ENCODE measurements at places on chromosomes 2 and 18.

- no peak for DNase-seq
Measured at GRCh38 chr18:48922801-48923730, 27.7 kb downstream of the SMAD7 start.

DNA sequence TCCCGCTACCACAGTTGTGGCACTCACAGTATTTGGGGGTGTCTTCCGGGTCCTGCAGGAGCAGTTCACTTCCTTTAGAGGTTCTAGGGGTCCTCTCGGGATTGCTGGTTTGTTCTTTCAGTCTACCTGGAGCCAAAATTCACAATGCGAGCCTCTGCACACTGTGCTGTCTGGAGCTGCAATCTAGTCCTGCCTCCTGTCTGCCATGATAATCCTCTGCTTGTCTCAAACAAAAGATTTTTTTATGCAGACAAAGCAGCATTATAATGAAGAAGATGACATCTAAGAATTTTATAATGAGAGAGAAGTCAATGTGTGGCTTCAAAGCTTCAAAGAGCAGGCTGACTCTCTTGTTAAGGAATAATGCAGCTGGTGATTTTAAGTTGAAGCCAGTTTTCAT is 975.1 kb upstream of the GYPC start:
- no peak for DNase-seq

DNA sequence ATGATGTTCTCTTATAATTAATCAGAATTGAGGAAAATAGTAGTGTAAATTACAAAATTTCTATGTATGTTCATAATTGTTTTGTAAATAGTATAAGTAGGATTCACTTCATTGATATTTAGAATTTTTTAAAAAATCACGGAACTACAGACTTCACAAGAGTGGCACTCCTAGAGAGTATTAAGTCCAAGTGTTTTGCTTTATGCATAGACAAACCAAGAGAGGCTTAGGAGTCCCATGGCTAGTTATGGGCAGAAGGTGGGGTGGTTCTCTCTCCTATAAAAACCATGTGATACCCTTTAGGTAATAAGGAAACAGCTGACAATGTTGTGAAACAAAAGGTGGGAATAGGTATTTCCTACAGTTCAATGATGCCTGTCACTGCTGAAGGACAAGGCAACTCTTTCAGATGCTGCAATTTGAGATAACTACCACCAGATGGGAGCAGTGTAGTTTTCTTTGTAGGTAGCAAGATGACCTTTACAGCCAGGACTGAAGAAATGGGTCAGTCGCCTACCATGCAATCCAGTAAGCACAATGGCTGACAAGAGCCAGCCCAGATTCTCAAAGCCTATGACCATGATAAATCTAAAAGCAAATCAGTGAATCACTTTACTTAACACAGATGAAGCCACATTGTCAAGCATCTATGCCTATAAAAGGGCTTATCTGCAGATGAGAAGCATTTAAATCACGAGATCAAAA is 83.9 kb downstream of the AAK1 start:
- DNase-seq = no peak

- DNase-seq = peak; percentile 27
Measured at GRCh38 chr18:9614401-9615279, at the start of gene PPP4R1. TSS of gene PPP4R1 (minus strand) at chr18:9614559. CDS start at chr18:9614484, 75 bp downstream.

DNA sequence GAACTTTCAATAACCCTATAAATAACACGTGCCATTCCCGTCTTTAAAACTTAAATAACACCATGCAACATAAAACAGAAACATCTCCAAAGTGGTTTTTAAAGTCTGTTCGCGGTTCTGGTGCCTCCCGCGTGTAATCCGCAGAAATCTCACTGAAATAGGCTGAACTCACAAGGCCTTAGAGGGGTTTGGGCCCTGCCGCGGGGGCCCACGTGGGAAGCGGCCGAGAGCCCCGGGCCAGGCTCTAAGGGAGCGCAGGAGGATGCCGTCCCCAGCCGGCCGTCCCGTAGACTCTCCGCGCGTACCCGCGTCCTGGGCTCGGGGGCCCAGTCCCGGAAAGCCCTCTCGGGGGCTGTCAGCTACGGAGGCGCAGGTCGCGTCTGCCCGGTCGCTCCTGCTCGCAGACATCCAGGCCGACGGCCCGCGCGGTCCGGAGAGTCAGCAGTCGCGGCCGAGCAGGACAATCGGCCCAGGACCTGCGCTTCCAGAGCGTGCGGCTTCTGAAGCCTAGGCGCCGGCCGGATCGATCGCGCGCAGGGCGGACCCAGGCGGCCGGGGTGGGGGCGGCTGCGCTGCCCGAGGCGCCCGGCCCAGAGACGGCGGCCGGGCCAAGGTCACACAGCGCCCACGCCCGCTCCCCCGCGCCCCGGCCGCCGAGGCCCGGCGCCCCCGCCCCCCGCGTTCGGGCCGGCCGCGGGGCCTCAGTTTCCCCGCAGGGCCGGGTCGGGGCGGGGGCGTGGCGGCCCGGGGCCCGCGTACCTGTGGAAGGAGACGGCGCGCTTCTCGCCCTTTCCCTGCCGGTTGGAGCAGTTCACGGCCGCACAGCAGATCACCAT is 558 bp downstream of the THAP4 start:
- DNase-seq = no peak

DNA sequence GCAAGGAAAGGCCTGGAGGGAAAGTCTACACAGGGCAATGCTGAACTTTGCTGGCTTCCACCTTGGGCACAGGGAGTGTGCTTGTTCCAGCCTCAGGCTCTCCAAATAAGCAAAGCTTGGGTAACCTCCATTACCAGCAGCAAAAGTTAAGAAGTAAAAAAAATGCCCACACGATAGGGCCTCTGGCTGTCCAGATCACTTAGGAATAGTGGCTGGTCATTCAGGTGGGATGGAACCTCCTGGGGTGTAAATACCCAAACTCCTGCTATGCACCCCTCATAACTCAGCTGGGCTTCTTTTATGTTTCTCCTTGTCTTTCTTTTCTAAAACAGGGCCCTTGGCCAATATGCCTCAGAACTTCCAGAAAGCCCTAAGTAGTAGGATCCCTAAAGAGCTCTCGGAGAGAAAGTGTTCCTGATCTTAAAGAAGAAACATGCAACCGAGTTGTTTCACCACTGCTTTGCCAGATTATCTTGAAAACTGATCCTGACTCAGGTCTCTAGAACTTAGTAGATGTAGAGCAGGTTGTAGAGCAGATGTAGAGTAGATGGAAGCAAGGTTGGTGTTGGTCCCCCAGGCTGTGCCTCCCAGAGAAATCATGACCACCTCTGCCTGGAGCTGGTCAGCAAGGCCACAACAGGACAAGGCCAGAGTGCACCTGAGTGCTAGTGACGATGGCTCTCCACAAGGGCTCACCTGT is 2.0 kb upstream of the OSR1 start:
- no peak for DNase-seq

DNA sequence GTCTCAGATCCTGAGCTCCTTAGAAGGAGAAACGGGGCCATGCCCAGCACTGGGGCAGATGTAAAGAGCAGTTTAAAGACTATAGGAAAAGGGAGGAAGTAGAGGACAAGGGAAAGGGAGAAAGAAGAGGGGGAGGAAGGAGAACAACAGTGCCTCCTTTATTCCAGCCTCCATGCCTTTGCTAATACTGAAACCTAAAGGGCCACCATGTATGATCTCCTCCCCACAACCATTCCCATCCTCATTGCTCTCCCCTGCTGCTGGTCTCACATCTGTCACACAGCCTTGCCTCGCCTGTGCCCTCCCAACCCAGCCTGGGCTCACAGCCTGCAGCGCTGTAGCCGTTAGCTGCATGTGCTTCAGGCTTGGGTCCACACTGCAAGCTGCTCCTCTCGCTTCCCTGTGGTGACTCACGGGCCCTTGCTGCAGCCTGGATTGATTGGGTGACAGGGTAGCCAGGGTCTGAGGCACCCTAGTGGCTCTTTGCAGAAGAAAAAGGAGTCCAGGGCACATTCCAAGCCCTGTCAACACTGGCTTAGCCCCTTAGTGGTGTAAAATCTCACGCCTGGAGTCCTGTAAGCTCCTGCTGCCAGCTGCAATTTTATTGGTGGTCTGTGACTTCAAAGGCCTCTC is 281.9 kb downstream of the SRBD1 start:
- DNase-seq = no peak

DNA sequence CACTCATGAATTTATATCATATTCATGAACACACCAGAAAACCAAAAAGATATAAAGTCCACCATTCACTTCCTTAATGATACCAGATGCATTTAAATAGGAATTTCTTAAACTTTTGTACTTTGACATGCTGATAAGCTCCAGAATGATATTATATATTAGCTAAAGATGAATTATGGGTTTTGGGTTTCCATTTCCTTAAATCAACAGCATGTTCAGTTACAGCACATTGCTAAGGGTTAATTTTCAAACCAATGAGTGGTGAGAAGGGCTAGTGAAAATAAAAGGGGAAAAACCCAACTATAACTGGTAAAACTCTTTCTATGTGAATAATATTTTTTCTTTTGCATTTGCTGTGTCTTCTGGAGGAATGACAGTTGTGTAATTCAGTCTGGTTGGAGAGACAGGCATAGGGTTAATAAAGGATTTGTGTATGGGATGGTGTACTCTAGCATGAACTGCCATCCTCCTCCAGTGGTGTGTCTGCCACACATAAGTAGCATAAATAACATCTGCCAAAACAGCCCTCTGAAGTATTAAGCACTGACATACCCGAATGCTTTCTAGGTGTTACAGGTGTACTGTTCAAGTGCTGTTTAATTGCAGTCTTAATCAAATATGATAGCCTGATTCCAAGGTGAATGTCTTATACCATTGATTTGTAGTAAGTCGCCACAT is 19.3 kb upstream of the CPS1 start:
- no peak for DNase-seq

DNA sequence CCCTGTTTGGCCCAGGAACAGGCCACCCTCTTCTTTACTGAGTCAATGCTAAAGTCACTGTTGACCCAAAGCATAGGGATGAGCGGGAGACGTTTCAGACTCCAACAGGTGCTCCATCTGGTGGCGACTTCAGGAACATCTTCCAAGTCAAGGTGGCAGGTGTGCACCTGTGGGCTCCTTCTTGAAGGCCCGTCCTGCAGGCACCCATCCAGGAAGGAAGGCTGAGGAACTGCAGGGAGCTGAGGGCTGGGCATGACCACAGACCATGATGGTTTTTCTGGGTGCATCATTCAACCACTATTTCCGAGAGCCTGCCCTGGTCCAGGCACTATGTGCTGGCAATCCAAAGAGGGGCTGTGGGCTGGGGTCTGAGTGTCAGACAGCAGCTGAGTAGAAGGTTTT is 142.8 kb downstream of the NDUFA10 start:
- DNase-seq = peak; percentile 7

GRCh38 chr2:204477358-204477950 is 67.8 kb upstream of the PARD3B start:
- DNase-seq = no peak

GRCh38 chr2:141323571-141323970 is 807.2 kb downstream of the LRP1B start:
- DNase-seq = no peak

GRCh38 chr2:99354070-99354469 is 16.9 kb downstream of the EIF5B start:
- DNase-seq = no peak

GRCh38 chr2:166900700-166901099 is 12.4 kb downstream of the XIRP2 start:
- DNase-seq = no peak

DNA sequence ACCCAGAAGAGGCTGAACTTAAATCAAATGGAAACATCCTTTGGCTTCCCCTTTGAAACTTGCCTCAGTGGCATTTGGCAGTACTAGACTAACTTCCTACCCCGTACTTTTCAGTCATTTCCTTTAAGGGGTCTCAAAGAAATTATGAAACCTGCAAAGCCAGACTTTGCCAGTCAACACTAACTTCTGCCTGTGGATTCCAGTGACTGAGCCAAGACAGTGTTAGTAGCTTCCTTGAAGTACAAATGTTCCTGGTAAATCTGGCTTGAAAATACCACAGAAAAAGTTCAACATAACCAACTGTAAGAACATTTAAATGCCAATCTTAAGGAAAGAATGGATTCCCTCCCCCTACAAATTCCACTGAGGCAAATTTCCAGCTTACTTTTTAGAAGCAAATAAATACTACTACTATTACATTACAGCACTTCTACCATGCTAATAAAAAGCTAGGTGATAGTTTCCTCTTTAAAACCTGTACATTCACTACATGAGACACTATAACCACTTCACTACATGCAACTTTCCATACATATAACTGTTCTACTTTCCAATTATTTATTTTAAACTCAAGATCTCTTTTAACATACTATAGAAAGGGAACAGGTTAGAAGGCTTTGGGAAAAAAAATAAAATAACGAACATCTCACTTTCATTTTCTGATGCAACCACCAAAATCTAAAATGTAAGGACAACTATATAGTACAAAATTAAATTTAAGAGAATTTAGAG is 2.4 kb downstream of the PELI1 start:
- no peak for DNase-seq

DNA sequence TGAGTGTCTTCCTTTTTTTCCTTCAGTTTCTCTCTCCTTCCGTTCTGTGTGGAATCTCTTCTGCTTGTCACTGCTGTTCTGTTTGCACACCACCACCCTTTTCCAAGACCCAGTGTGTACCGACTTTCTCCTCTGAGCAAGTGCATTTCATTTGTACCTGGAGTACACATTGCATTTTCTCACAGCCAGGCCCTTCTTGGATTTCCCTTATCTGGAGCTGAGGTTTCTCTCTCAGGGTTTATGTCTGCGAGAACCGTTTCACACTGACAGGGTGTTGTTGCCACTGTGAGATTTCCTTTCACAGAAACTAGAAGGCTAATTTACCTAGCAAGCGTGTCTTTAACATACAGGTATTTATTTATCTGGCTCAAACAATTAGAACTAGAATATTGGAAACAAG is 26.2 kb downstream of the NCOA1 start:
- DNase-seq = no peak

- no peak for DNase-seq
Measured at GRCh38 chr2:145484448-145485097, 964.7 kb upstream of the ZEB2 start.
